ENCODE measurements at places on chromosomes 11 and 22.

DNA sequence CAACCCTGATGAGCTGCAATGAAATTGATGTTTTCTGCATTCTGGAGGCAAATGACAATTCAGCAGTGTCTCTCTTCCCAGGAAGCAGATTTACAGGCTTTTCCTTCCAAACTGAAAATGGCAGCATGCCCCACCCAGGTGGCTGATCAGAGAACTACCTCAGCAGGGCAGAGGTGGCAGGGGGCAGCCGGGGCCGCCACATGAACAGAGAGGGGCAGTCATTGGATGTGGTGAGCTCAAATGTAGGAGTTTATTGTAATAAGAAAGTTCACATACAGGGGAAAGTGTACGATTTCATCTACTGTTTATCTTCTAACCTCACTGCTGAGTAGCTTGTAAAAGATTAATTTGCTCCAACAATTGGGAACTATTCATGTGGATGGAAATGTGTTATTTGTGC is 15.7 kb upstream of the PARVA start:
- DNase-seq = no peak

DNA sequence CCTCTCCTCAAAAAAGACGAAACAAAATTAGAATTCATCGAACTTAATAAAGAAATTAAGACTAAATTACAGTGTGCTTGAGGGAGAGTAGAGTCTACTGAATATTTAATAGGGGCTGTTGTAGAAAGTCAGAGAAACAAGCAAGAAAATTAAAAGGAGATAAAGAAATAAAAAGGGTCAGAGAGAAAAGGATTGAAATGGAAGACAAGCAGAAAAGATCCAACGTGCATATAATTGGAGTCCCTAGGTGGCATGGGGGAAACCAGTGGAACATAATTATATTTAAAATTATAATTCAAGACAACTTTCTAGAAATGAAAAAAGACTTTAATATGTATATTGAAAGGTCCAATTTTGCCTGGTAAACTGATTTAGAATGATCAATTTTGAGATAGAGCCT is 74.3 kb downstream of the ACER3 start:
- no peak for DNase-seq

DNA sequence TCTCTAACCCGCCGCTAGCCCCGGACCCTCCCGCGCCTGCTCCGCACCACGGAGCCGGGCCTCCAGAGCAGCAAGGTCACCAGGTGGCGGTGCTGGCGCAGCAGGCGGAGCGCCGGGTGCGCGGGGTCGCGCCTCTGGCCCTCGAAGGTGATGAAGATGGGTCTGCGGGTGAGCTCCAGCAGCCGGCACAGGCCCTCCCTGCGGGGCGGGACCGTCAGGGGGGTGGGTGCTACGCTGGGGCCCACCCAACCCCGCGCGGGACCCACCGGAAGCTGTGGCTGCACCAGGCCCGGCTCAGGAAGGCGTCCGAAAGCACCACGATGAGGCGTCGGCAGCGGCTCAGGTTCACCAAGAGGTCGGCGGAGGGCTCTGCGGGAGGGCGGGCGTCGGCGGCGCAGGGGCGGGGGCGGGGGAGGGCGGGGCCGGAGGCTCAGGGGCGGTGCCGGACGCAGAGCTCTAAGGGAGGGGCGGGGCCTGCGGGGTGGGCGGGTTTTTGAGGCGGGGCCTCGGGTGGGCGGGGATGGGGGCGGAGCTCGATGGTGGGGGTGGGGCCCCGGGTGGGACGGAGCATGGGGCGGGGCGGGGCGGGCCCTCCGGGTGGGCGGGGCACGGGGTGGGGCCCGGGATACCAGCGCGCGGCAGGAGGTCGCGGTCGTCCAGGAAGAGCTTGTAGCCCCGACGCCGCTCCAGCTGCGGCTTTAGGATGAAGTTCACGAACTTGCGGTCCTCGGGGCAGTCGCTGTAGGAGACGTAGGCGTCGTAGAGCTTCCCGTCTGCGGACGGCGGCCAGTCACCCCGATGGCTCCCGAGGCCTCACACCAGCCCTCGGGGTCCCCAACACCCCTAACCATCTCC is 7.8 kb downstream of the SIGIRR start:
- peak; percentile 50 for DNase-seq

GRCh38 chr22:29530716-29531115 is 22.8 kb downstream of the THOC5 start:
- DNase-seq = no peak

DNA sequence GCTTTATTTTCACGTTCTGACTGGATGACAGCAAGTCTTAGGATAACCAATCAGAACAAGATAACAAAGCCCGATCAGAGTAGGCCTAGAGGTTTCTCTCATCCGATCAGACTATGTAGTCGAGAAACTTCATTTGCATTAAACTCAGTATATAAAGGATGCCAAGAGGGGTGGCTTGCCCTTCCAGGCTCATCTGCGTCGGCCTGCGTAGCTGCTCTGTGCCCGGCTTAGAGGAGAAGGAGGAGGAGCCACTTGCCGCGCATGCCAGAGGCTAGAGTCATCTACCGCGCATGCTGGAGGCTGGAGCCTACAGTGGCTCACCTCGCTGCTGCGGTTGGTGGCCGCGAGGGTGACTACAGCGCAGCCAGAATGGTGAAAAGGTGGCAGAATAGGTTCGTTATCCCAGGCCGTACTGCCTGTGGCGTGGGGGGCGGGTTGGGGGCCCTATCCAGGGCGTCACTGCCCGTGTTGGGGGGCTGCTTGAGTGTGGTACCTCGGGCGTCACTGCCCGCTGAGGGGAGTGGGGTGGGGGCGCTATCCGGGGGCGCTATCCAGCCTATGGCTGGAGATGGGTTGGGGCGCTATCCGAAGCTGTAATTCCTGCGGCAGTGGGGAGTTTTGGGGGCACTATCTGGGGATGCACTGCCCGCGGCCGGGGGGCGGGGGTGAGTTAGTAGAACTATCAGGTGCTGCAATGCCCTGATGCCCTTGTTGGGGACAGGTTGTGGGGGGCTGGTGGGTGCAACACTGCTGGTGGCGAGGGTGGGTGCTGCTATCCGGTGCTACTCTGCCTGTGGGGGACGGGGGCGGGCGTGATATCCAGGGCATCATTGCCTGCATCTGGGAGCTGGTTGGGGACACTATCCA is at the start of gene RFPL2:
Gene RFPL2 (minus strand): TSS at position 218 of the 867 bp plus-strand sequence. CDS start 2,622 bp downstream, outside the sequence.
- DNase-seq = no peak

DNA sequence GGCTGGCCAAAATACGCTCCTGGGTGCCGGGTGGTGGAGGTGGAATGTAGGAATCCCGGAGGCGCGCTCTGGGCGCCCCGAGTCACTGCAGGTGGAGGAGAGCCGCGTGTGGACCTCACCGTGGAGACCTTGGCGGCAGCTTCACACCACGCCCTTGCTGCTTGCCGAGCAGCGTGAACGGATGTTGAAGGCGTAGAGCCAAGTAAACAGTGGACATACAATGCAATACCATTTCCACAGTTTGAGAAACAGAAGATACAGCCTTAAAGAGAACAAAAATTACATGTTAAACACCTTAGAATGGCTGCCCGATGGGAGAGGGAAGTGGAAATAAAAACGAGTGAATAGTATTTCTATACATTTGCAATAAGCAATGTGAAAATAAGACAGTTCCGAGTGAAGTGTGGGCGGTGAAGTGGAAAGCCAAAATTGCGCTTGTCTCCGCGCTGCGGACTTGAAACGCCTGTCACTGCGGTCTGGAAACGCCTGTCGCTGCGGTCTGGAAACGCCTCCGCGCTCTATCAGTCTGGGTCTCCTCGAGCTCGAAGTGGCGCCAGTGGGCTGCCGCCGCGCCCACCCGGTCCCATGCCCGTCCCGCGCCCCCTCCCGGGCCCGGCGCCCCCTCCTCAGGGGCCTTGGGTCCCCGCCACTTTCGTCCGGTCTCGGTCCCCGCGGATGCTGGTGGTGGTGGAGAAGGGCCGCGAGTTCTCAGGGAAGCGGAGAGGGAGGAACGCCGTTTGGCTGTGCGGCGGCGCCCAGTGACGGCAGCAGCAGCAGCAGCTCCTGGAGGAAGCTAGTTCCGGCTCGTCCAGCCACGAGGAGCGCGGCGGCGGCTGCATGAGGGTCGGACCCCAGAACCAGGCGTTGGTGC is 1.6 kb downstream of the NCR3LG1 start:
- DNase-seq = peak; percentile 24

- DNase-seq = no peak
Measured at GRCh38 chr11:119478711-119479285, 55.8 kb upstream of the THY1 start.

GRCh38 chr22:30196141-30196879 is 50.2 kb downstream of the LIF start:
- DNase-seq = peak; percentile 80

- DNase-seq = no peak
Measured at GRCh38 chr22:26643418-26644100, 13.8 kb upstream of the MIAT start.

DNA sequence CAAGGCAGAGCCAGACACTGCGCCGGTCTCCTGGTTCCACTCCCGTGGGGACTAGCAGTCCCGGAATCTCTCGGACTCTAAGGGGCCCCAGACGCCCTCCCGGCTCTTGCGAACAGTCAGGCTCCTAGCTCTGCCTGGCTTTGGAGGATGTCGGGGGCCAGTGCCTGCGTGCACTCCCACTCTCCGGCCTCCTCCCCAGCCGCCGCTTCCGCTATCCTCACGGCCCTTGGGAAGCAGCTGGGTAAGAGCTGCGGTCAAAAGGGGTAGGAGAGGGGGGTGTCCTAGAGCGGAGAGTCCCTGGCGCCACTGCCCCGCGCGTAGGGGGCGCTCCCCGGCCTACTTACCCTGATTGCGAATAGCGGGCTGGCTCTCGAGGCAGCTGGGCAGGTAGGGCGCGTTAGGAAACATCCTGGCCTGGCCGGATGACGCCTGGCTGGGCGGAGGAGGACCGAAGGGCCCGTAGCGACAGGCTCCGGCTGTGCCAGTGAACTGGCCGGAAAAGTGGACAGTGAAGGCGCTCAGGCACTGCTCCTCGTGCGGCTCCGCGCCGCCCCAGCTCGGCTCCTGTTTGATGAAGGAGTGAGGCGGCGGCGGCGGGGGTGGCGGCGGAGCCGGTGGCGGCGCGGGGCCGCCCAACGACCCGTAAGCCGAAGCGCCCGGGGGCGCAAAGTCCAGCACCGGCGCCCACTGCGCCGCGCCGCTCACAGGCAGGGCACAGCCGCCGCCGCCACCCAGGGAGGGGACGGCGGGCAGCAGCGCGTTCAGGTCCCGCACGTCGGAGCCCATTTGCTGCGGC is 785 bp downstream of the WT1 start:
- DNase-seq = no peak

- DNase-seq = no peak
Measured at GRCh38 chr11:10428453-10428852, 26.6 kb upstream of the AMPD3 start.

- no peak for DNase-seq
Measured at GRCh38 chr11:117900121-117900648, 23.7 kb upstream of the FXYD6 start.

- DNase-seq = no peak
Measured at GRCh38 chr11:126823274-126823673, 177.3 kb downstream of the KIRREL3 start.

GRCh38 chr11:46348566-46349401 is 1.5 kb downstream of the DGKZ start:
- no peak for DNase-seq

GRCh38 chr22:39275814-39276439 is 31.1 kb upstream of the PDGFB start:
- no peak for DNase-seq

- no peak for DNase-seq
Measured at GRCh38 chr11:27754035-27755017, 54.1 kb upstream of the BDNF start.

GRCh38 chr11:76654298-76654851 is 16.2 kb downstream of the LRRC32 start:
- DNase-seq = peak; percentile 38

DNA sequence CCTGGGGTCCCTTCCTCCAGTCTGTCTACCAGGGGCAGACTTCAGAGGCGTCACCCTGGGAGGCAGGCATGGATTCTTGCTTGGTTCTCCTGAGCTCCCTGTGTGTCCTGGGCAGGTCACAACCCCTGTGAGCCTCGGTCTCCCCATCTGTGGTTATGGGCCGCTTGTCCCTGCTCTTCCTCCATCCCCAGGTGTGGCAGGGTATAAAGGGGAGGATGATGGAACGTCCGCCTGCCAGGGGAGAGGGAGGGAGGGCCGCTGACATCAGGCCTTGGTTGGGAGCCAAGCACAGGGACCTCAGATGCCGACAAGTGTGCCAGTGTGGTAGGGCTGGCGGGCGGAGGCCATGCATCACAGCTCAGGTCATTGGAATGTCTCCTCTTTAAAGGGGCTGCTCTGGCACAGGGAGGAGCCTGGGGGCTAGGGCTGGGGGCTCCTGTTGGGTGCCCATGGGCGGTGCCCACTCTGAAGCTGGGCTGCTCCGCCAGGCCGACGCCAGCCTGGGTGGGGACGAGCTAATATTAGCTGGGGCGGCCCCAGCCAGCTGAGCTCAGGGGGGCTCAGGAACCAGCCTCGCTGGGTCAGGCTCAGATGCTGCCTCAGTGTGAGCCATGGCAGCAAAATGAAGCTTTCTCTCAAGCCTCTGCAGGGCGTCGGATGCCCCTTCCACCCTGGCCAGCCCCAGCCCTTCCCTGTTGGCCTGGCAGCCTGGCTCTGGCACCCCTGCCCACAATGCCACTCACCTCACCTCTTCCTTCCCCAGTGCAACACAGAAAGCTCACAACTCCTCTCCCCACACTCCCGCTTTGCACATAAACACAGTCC is 12.8 kb downstream of the KCNC1 start:
- DNase-seq = no peak

DNA sequence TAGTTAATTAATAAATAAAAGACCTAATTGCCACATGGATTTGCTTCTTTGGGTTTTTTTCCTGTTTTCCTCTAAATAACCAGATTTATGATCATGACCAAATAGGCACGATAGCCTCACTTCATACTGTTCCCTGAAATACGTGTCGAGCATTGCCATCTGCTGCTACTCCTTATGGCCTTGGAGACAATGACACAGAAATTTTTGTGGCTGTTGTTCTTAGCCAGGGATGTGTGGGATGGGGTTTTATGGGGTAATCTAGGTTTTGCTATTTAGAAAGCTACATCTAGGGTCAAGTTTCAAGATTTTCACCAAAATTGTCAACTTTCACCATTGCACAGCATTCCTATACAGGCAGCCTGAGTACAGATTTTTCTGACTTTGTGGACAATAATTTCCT is 145.2 kb downstream of the DBX1 start:
- no peak for DNase-seq

- peak; percentile 16 for DNase-seq
Measured at GRCh38 chr22:26658671-26659478, 1.5 kb downstream of the MIAT start.

DNA sequence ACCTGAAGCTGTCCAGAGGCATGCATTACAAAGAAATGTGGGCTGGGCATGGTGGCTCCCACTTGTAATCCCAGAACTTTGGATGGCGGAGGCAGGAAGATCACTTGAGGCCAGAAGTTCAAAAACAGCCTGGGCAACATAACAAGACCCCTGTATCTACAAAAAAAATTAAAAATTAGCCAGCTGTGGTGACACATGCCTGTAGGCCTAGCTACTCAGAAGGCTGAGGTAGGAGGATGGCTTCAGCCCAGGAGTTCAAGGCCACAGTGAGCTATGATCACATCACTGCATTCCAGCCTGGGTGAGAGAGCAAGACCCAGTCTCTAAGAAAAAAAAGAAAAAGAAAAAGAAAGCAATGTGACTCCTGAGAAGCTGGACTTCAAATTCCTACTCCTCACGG is 138.5 kb upstream of the HSD17B12 start:
- no peak for DNase-seq

- DNase-seq = peak; percentile 73
Measured at GRCh38 chr11:120801801-120802689, 221.9 kb upstream of the TBCEL start.

- DNase-seq = no peak
Measured at GRCh38 chr22:46275455-46276122, 7.8 kb downstream of the TTC38 start.

Data from tibial nerve (tissue), 4 donors.